Left cardiac atrium (tissue), 4 donors: ENCODE measurements at places on chromosomes 3 and 15. TPM values are rescaled to one million over a fixed set of nuclear protein-coding genes. Genes with fewer than 3 reads are reported as not detected.

- DNase-seq = no peak
These were observed 91.7 kb upstream of the MITF start for GRCh38 chr3:69647511-69648110.

DNA sequence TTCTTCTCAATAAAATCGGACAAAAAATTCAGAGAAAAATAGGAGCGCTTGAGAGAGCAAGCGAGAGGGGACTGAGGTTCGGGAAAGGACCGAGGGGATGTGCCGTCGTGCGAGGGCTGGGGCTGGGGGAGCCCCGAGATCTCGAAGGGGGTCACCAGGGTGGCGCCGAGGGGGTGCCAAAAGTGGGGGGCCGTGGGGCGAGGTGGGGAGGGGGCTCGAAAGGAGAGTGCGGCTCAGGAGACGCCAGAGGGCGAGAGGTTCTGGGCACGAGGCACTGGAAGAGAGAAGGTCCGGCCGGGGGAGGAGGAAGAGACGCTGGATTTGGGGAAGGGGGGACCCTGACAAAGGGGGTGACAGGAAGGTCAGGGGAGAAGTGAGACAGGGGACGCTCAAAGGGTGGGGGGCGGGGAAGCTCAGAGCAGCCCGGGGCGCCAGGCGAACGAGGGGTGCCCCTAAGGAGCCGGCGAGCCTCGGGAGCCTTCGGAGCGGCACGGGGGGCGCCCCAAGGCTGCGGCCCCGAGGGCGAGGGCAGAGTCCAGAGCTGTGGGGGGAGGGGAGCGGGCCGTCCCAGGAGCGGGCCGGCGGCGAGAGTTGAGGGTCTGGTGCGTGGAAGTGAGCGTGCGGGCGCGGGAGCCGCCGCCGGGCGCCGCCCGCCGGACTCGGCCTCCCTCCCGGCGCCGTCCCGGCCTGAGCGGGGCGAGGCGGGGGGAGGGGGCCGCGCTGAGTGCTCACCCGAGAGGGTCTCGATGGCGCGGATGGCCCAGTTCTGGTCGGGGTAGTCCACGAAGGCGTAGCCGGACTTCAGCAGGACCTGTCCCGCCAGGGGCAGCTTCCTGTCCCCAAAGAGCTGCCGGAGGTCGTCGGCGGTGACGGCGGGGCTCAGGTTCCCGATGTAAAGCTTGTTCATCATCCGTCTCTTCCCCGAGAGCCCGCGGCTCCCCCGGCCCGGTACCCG lies 514 bp downstream of the IGF2BP2 start:
- DNase-seq = peak; percentile 26

DNA sequence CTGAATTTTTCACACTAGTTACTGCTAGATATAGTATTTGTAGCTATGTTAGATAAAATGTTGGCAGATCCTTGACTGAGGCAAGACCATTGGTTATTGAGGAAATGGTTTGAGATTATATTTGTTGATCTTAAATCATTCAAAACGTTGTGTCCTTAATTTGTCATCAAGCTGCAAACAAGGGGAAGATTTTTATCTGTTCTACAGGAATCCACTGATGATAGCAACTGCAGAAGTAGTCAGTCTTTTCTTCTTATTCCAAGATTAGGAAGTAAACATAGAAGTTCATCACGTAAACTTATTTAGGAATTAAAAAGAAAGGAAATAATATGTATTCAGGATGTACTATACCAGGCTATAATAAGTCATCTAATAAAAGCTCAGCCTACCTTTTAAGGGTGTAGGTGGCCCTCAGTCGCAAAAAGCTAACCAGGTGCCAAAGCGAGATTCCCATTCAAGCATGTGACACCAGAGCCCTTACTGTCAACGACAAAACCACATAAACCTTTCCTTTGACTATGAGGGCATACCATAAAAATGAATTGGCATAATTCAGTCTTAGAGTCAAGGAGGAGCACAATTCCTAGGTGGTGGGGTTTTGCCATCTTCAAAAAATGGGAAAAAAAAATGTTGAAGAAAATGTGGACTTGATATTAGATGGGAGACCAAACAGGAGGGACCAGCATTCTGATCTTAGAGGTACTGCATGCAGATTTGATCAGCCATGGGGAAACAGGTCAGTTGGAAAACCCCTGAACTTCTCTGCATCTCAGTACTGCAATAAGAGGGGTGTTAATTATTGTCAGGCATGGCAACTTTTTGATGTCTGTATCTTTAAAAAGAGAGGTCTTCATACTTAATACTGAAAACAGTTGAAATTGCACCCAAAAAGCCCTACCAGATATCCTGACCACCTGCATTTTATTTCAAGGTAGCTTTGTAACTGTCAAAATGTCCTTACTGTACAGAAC lies 212.5 kb upstream of the UBE2E1 start:
- no peak for DNase-seq

ONECUT1 gene
- total RNA-seq = not detected

GRCh38 chr3:66372681-66373350 lies 128.0 kb downstream of the LRIG1 start:
- DNase-seq = peak; percentile 52

SERPINI2 gene
- 0.71 TPM for total RNA-seq

DNA sequence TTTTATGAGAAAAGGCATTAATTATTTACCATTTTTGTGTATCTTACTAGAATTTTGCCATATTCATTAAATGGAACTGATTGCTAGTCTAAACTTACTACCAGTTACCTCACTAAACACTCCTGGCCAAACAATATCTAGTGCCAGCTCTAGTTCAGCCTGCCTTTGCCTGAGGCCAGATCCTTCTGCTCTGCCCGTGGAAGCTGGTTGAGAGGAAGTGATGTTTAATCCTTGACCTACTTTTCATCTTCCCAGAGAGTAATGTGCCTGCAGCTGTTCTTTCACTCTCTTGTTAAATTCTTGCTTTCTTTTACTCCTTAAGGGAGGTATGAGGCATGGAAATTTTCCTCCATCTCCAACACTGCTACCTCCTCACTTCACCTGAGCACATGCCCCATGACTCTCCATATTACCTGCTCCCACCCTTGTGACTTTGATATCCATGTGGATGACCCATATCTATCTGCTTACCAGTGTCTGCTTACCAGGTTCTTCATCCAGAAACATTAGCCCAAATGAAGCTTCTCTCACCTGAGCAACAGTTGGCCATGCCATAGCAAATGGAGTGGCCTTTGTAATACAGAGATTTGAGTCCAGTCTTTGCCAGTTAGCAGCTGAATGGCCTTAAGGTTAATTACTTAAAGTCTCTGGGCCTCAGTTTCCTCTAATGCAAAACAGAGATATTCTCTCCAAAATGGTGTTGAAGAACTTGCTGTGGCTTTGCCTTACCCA lies 53.4 kb downstream of the UBE2E1 start:
- DNase-seq = no peak
